ENCODE measurements at places on chromosomes 2 and 18.

DNA sequence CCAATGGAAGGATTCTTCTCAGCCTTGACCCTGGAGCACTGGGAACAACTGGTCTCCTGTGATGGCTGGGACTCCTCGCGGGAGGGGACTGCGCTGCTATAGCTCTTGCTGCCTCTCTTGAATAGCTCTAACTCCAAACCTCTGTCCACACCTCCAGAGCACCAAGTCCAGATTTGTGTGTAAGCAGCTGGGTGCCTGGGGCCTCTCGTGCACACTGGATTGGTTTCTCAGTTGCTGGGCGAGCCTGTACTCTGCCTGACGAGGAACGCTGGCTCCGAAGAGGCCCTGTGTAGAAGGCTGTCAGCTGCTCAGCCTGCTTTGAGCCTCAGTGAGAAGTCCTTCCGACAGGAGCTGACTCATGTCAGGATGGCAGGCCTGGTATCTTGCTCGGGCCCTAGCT lies 28.8 kb downstream of the LIPG start:
- DNase-seq = no peak

GRCh38 chr2:234747032-234747431 lies 204.8 kb upstream of the SH3BP4 start:
- DNase-seq = no peak

DNA sequence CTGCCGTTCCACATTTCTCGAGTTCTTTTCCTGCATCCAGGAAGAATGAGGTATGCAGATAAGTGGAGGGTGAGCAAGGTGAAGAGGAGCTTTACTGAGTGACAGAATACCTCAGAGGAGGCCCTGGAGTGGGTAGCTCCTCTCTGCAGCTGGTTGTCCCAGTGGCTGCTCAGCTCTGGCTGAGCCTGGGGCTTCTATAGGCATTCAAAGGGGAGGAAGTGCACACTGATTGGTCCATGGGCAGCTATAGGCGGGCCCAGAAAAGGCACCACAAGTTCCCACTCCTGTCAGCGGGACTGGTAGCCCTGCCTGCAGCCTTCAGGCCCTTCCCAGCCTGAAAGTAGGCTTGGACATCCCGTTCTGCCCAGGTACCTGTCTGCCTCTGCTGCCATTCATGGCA lies 94.7 kb downstream of the DOK6 start:
- no peak for DNase-seq

DNA sequence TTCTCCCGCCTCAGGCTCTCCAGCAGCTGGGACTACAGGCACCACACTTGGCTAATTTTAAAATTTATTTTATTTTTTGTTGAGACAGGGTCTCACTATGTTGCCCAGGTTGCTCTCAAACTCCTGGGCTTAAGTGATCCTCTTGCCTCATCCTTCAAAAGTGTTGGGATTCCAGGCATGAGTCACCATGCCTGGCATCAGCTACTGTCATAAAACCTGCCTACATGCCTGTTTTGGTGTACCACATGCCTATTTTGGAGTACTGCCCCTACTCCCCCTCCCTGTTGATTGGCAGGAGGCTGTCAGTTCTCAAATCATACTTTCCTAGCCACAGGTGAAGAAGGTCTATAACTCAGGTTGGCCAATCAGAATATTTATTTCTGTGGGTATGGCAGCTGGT lies 64.0 kb downstream of the CHST9 start:
- DNase-seq = no peak

DNA sequence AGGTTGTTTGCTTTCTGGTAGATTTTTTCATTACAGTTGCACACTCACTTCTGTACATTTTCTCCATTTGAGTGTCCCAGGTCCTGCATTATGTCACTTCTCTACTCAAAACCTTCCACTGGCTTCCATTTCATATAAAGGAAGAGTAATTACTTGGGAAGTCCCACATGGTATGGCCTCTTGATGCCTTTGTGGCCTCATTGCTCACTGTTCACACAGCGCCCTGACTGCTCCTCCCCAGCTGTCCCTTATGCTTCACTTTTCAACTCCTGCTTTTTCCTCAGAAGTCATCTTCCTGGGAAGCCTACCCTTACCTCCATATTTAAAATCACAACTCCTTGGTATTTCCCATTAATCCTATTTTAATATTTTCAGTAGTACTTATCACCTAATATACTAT lies 24.7 kb downstream of the GULP1 start:
- no peak for DNase-seq

GRCh38 chr2:124967325-124967724 lies 942.2 kb downstream of the CNTNAP5 start:
- no peak for DNase-seq

DNA sequence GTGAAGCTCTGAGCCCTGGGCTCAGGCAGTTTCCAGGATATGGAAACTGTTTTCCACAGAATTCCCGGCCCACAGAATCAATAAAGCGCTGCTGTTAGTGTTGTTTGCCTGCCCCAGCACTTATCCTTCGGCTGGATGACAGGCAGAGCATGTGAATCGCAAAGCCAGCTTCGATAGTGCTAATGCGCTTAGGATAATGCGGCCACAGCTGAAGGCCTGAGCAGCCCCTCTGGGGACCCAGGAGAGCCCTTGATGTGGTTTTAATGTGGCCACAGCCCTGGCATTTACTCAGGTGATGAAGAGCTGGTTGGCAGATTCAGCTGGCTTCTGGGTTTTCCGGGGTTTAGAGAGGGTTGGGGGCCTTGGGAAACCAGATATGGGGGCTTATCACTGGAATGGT lies 23.7 kb downstream of the PCARE start:
- no peak for DNase-seq

DNA sequence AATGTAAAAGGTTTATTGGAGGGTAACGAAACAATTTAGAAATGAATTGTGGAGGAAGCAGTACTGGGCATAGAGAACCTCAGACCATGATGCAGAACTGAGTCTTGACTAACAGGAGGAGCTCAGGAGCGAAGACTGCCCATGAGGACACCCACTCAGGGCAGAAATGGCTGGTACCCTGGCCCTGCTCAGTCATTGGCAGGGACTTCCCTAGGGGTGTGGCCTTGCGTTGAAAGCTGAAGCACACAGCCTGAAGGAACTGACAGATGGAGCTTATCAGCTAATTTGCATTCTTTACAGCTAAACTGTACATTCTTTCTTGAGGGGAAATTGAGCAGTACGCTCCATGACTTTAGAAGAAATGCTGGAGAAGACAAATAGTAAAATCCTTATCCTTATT lies 57.1 kb downstream of the PDK1 start:
- no peak for DNase-seq

- no peak for DNase-seq
These were observed 12.0 kb downstream of the RUFY4 start for GRCh38 chr2:218081063-218081462.

- no peak for DNase-seq
These were observed 14.1 kb downstream of the CEP68 start for GRCh38 chr2:65070172-65070830.

DNA sequence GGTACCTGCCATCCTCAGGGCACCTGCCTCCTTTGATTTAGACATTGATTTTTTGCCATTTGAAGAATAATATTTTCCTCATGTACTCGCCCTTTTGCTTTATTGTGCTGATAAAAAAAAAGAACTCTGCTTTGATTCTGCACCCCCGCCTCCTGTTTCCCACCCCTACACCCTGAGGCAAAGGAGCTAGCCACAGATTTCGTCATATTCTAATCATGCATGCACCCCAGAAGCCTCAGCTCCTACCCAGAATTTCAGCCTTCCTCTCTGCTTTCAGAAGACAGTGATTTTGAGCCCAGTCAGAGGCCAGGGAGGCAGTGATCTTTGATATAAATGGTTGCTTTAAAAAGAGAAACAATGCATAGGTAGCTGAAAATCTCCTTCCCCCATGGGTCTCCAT lies 329.0 kb downstream of the PTPRM start:
- DNase-seq = no peak

GRCh38 chr2:231486851-231487596 lies 22.7 kb upstream of the NCL start:
- no peak for DNase-seq

DNA sequence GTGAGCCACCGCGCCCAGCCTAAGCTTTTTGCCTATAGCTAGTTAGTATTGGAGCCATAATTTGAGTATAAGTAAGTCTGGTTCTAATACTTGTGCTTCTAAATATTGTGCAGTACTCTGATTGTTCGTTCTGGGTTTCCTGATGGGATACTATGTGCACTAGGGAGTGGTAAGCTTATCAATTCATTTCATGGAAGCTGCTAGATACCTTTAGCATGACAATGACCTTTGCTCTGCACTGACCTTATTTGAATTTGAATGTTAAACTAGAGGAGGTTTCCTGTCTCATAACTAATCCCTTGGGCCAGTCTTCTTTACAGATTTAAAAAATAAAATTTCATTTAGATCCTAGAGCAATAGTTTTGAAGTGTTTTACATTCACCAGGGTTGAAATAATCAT lies 125.1 kb downstream of the GPD2 start:
- DNase-seq = no peak

- no peak for DNase-seq
These were observed 11.4 kb upstream of the CNDP1 start for GRCh38 chr18:74522635-74523548.

DNA sequence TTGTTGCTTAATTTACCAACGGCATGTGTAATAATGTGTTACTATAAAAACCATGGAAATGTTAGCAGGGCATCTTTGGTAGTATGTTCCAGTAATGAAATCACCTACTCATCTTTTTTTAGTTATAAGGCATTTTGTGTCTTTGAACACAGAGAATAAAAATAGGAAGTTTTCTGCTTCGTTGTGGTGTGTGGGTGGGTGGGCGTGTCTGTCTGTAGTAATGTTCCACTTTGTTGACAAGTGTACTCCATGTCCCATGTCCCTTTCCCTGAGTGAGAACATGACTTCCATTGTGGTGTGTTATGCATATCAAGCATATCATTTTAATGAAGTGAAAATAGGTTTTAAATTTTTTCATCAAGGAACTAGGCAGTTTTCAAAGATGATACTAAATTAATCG lies 149.3 kb downstream of the VWC2L start:
- no peak for DNase-seq

DNA sequence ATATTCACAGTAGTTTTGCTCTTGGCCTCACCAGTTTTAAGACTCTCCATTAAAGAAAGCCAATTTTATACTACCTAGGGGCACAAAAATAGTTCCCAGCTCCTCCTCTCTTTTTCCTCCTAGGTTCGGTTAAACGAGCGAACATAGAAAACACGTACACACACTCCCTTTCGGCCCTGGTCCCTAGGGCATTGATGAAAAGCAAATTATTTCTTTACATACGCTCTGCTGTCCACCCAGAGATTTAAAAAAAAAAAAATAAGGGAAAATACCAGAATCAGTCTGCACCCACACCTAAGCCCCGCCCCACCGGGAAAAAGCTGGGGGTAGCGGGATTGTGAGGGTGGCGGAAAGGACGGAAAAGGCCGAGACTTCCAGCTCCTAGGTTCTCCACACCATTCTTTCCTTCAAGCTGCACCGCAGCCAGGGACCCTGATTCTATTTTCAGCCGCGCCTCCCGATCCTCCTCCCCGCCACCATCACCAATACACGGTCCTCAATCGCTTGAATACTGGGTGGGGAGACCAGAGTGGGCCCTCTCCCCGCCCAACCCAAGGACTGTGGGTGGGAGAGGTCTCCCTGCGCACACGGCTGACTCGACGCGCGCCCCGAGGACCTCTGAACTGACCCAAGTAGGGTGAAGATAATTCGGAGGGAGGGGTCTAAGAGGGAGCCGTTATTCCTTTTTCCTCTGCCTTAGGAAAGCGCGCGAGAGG lies 769 bp downstream of the ATF2 start:
- peak; percentile 6 for DNase-seq

GRCh38 chr2:218802386-218802994 lies 20.5 kb downstream of the CYP27A1 start:
- no peak for DNase-seq

DNA sequence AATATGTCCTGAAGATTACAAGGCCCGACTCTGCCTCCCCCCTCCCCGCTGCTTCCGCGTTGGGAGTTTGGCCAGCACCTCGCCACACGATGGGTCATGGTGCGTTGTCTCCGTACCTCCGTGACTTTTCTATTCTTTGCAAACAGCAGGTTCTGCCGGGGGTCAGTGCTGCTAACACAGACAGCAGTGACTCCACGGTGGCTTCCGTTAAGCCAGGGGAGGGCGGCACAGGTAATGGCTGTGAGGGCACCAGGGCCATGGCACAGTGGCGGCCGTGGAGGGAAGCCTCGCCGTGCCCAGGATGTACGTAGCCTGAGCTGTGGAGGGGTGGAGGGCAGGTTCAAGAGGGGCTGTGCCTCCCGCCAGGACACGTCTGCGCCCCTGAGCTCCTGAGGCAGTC lies 115.5 kb downstream of the NFATC1 start:
- DNase-seq = no peak

DNA sequence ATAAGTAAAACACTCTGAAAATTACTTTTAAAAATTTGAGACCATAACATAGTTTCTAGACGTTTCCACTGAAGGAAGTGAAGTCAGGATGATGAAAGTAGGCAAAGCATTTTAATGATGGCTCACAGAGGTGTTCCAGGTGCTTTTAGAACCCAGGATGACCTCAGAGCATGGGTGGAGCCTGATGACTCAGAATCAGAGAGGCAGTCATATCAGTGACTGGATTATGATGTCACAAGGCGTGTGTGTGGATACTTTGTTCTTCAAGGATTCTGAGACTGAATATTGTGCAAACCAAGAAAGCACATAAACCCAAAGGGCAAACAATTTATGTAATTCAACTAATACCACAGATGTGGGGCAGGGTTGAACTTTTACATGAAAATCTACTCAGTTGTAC lies 208.0 kb upstream of the FBXO11 start:
- peak; percentile 42 for DNase-seq

DNA sequence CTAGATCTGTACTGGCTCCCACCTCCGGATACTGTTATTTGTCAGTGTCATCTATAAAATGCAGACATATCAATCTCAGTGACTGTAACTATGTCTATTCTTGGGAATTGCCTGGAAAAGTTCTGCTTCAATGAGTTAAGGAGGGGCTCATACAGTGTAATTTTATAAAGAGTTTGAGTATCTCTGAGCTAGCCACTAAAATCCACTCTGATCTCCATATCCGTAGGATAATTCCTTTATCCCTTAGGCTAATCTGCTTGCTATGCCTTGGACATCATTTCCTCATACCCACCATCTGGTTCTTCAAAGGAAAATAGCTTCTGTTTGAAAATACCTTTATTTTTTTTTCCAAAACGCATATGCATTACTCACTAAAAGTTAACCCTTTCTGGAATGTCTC lies 863.2 kb downstream of the SUCLG1 start:
- DNase-seq = no peak

Measured in stimulated activated CD8-positive, alpha-beta memory T cell treated with anti-CD3 and anti-CD28 coated beads, Interleukin-2, amount 100 ng/mL, for 48 hours (primary cell).